Ovary (tissue), 10 donors: ENCODE measurements at places on chromosomes 2 and 18. TPM values are rescaled to one million over a fixed set of nuclear protein-coding genes. Genes with fewer than 3 reads are reported as not detected.

The EFEMP1 gene
- polyA plus RNA-seq = 482 TPM

- H3K4me3 ChIP-seq = no peak overlapping the region
- H3K27me3 ChIP-seq = no peaks in the 10 kb centered on the region
- no peaks in the 10 kb centered on the region for H3K36me3 ChIP-seq
Observed at GRCh38 chr2:113240150-113240914, 38.4 kb downstream of the PAX8 start.

- peak within 1 kb of the TSS; percentile 85 for H3K4me3 ChIP-seq
- H3K27me3 ChIP-seq = no peaks in the 10 kb centered on the region
- peak within 1 kb of the TSS; percentile 79 for H3K27ac ChIP-seq
- H3K4me1 ChIP-seq = peaks cover 4% of the 10 kb centered on the region
- peak; percentile 84 for DNase-seq
- H3K36me3 ChIP-seq = no peaks in the 10 kb centered on the region
Observed at GRCh38 chr2:29114946-29115609, at the start of gene CLIP4. Gene CLIP4, plus strand, starts transcription at chr2:29115415. Its CDS starts 5,974 bp downstream, at chr2:29121389.

DNA sequence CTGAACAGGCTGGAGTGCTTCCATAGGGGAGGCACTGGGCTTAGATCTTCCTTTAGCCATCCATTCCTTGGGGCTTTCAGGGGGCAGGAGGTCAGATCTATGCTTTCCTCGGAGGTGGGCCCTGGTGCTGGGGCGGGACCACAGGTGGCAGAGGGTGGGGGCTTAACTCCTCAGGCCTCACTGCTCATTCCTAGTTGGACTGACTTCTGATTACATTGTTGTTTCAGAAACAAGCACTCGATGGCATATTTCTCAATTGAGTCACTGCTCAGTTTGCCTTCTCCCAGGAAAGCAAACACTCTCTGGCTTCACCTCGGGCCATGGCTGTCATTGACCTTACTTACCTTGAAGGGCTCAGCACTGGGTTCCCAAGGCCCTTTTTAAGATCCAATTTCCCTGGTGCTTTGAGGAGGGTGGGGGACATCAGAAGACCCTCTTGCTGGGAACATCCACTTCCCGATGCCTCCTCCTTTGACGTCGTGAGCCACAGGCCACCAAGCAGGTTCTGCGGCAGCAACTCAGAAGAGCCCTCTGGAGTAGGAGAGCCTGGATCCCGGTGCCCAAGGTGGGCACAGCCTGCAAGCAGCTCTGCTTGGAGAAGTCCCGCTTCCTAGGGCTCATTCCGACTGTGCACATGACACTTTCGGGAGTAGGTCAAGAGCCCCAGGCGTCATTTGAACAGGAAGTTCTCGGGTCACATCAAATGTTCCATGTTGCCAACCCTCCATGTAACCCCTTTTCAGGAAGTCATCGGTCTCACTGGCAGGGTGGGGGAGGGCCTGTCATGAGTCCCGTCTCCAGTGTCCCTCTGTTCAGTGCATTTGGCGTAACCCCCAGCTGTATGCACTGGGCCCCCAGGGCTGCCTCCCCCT lies 40.6 kb downstream of the SDC1 start:
- no peaks in the 10 kb centered on the region for H3K27me3 ChIP-seq
- H3K4me1 ChIP-seq = no peaks in the 10 kb centered on the region
- no peak overlapping the region for H3K4me3 ChIP-seq
- no peak for DNase-seq

The FBXO36 gene
- 3.3 TPM for polyA plus RNA-seq

DNA sequence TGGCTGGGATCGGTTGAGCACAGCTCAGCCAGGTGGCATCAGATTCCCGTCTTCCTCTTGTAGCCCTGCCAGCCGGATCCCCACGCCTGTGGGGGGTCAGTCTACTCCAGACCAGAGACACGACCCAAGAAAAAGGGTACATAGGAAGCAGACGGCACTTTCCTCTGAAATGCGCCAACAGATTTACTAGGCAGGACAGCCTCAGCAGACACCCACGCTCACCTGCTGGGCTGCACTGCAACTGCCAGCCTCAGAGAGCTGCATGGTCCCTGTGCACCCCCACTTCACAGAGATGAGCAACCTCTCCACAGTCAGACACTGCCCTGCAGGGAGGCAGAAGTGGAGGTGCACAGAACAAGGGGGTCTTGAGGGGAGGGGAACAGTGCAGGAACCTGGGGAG lies 75.7 kb upstream of the OTOS start:
- H3K36me3 ChIP-seq = no peaks in the 10 kb centered on the region
- no peaks in the 10 kb centered on the region for H3K27me3 ChIP-seq
- no peak overlapping the region for H3K27ac ChIP-seq
- DNase-seq = no peak

The GRB14 gene
- 14.7 TPM for polyA plus RNA-seq

- H3K4me3 ChIP-seq = no peak overlapping the region
- no peak for DNase-seq
- no peaks in the 10 kb centered on the region for H3K4me1 ChIP-seq
- H3K27ac ChIP-seq = no peak overlapping the region
Observed at GRCh38 chr2:130896813-130897212, 60.1 kb downstream of the ARHGEF4 start.
